NCI-H524 (cell line): ENCODE measurements at places on chromosomes 6 and 20.
A peak's percentile ranks its signal among the peaks of the same experiment; 100 is the strongest.

DNA sequence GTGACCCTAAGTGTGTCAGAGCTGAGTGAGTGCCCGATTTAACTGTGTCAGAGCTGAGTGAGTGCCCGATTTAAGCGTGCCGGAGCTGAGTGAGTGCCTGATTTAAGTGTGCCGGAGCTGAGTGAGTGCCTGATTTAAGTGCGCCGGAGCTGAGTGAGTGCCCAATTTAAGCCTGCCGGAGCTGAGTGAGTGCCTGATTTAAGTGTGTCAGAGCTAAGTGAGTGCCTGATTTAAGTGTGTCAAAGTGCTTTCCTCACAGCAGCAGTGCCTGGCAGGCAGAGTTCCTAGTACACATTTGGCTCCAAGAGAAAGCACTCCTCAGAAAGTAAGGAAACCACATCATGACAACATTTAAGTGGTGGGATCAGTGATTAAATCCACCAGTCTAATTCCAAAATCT is 13.2 kb downstream of the SERAC1 start:
- DNase-seq = no peak

DNA sequence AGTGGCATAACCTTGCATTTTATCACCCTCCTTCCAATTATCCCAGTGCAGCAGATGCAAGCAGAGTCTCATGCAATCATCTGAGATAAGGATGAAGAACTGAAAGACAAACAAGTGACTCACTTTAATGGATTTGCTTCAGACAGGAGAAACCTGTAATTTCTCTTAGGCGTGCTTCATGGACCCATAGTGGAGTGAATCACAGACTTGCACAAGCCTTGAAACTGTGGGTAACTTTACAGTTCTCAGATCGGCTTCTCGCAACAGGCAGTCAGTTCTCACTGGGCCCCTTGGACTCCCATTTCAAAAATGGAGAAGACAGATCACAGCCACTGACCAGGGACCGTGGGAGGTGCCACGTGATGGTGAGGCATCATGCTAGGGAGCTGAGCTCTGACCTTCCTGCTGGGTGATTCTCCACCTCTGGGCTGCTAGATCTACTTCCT is at the start of gene ADGRF4:
Gene ADGRF4 (plus strand): TSS at position 239 of the 446 bp plus-strand sequence. CDS start 8,666 bp downstream, outside the sequence.
- no peak for DNase-seq

DNA sequence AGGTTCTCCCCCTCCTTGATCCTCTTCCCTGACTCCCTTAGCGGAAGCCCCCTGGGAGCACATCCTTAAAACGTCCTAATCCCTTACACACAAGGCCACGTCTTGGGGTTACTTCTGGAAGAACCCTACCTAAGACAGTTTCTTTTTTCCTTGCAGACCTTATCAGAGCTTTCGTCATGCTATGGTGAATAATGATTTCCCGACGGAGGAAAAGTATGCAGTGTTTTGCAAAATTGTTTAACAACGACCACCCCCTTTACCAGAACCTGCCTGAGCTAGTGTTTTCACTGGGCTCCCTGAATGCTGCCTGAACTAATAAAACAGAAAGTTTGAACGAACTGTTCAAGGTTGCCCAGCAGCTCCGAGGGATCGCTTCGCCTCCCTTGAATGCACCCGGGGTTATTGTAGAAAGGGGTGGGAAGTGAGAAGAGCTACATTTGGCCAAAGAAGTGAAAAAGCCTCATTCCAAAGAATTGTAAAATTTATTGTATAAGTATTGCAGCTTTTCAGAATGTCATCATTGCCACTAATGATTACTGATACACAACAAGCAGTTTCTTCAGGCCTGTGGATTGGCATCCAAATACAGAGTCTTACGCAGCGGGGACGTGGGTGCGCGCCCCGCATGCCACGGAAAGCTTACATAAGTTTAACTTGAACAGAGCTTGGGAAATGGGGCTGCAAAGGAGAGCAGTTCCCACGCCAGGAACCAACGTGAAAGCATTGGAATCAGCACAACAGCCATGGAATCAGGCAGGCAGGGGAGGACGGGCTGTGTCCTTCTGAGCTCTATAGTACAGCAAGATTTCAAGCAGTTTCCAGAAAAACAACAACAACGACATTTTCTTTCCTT is 27.9 kb upstream of the ZBP1 start:
- no peak for DNase-seq

DNA sequence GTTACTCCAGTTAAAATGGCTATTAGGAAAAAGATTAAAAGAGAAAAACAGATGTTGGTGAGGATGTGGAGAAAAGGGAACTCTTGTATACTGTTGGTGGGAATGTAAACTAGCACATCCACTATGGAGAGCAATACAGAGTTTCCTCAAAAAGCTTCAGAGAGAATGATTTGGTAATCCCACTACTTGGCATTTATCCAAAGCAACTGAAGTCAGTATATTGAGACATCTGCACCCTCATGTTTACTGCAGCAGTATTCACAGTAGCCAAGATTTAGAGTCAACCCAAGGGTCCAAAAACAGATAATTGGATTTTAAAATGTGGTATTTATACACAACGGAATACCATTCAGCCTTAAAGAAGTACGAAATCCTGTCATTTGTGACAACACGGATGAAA is 469.5 kb downstream of the QKI start:
- peak; percentile 12 for DNase-seq

DNA sequence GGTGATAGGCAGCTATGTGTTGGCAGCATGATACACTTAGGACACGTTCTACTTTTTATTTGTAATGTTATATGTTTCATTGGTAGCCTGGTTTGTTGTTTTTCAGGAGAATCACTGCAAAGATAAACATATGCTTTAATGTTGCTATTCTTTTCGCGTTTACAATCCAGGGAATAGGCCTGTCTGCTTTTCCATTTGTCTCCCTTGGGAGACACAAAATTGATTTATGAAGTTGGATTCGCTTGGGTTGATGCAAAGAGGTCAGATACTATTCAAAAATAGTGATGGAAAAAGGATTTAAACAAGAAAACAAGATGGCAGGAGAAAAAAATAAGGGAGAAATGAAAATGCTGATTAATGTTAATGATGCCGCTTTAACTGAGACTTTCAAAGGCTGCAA is 179.5 kb upstream of the SOX4 start:
- DNase-seq = no peak
